ENCODE measurements at places on chromosomes 3 and 15.

DNA sequence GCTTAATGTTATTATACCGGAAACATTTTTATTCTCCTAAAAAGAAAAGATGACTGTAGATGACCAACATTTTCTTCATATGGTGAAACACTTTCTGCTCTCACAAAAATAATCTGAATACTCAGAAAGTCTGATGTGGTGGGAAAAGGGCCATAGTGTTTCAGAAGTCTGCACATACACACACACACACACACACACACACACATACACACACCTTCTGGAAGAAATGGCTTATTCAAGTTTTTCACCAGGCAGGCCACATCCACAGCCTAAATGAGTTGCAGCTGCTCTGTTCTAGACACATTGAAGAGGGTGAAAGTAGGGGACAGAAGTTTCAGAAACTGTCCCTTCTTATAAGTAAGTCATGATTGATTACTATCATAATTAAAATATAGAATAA lies 220.0 kb downstream of the ZMAT3 start:
- DNase-seq: no peak

GRCh38 chr3:39751286-39751685 lies 58.1 kb upstream of the MYRIP start:
- DNase-seq: no peak

GRCh38 chr3:135788146-135788545 lies 177.4 kb upstream of the PPP2R3A start:
- DNase-seq: no peak

- no peak for DNase-seq
These were observed 11.6 kb downstream of the RCCD1 start for GRCh38 chr15:90966262-90966661.

GRCh38 chr3:12734960-12735359 lies 24.1 kb downstream of the TMEM40 start:
- DNase-seq: no peak

GRCh38 chr3:195907934-195908693 lies at the start of gene TNK2:
Gene TNK2, minus strand, starts transcription at chr3:195908551. Its CDS starts 19,963 bp downstream, at chr3:195888588.
- peak; percentile 36 for DNase-seq

DNA sequence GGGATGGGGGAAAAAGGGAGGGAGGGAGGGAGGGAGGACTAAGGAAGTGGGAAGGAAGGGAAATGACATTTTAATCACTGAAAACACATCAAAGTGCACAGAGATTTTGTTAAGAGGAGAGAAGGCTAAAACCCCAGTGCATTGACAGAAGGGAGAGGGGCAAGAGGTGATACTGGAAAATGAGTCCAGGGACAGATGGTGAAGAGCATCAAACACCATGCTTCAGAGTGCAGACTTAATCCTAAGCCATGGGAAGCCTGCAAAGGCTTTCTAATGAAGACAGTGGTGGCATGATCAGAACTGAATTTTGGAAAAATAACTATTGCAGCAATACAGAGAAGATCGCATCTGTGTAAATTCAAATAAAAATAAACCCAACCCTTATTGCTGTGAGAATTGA lies 41.8 kb downstream of the HGD start:
- DNase-seq: no peak

- no peak for DNase-seq
These were observed 25.8 kb downstream of the CRABP1 start for GRCh38 chr15:78365917-78366316.

GRCh38 chr3:3636815-3637214 lies 162.4 kb upstream of the LRRN1 start:
- DNase-seq: no peak

All from stimulated activated effector memory CD8-positive, alpha-beta T cell treated with anti-CD3 and anti-CD28 coated beads, Interleukin-12 subunit alpha, Interleukin-12 subunit beta, amount 100 ng/mL, for 72 hours (primary cell).